ENCODE measurements at places on chromosomes 3 and 15.

- no peak for DNase-seq
Measured at GRCh38 chr3:18422972-18423371, 2.2 kb downstream of the SATB1 start.

DNA sequence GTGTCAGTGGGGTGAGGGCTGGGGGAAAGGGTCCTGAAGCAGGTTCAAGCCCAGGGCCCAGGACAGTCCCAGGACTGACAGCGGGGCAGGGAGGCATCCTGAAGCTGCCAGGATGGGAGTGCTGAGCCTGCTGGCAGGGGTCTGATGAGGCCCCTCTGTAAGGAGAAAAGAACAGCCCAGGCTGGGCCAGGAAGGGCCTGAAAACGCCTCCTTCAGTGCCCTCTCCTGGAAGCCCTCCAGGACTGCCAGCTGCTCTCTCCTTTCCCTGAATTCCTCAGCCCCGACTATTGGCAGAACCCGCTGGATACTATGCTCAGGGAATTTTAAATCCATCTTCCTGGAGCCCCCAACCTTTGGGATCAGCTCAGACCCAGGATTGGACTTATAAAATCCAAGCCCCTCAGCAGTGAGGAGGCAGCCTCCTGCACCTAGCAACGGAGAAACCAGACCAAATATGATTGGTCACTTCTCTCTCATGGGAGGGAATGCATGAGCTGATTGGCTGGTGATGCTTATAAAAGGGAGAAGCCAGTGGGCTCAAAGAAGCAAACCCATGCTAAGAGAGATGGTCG, 203.5 kb upstream of the LINGO1 start:
- no peak for DNase-seq

DNA sequence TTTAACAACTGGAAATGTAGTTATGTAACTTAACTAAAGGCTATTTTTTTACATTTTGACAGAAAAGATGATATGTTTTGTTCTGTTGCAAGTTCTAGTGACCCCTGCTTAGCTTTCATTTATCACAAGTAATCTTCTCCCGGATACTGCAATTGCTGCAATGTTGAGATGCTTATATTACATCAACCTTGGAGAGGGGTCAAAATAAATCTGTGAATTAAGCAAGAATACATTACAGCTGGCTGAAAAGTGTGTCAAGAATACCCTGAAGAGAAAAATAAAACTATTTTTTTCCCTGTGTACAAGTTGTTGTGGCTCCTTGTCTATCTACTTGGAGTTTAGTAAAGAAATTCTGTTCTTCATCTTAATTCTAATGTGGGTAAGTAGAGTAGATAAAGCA, 232.1 kb upstream of the GOLIM4 start:
- DNase-seq: no peak

DNA sequence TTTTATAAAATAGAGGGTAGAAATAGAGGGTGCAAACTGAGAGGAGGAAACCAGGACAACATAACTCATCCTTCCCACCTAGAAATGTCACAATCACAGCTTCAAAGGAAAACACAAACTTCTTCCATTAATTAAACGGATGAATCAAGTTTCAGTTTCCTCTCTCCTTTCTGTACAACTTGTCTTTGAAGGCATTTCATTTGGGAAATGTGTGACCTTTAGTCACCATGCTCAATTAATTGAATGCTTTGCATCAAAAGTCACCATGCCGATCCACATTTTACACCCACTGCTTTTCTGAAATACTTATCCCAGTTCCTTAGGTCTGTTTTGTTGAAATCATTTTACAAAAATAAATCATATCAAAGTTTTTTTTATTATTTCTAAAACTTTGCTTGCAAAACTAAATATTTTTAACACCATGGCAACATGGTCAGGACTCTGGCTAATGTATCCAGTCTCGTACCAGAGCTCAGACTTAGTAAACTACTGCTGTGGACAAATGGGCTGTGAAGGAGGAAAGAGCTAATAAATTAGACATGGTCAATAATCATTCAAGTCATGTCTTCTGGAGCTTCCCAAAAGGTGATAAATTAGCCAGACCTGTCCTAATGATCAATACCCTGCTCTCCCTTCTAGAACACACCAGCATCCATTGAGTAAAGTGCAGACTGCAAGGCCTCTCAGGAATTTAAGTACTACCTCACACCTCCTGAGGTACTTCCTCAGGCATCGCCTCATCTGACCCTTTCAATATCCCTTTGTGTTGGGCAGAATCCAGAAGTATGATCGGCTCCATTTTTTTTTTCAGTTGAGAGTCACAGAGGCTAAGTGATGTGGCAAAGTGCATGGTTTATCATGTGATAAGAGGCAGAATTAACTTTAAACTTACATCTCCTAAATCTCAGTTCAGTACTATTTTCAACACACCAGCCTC, 161.3 kb downstream of the GREM1 start:
- no peak for DNase-seq

Data from head of caudate nucleus (tissue), 42 donors.